HuH-7 (cell line): ENCODE measurements at places on chromosomes 1 and 21.

DNA sequence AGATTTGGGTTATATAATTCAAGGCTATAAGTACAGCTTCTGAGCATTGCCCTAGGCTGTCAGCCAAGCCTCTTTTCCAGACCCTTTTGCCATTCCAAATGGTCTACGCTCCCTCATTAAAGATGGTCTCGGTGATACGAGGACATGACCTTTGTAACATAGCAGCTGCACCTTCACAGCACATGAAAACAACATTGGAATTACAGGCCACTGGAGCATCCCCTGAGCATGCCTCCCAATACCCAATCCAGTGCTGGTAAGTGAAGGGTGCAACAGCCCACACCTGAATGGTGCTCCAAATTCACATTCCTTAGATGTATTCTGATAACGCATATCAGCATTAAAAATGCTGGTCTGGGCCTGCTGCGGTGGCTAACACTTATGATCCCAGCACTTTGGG, 20.1 kb upstream of the PTPRF start:
- DNase-seq = no peak

- DNase-seq = peak; percentile 43
Observed at GRCh38 chr1:188782220-188782841, 1695.3 kb downstream of the BRINP3 start.

DNA sequence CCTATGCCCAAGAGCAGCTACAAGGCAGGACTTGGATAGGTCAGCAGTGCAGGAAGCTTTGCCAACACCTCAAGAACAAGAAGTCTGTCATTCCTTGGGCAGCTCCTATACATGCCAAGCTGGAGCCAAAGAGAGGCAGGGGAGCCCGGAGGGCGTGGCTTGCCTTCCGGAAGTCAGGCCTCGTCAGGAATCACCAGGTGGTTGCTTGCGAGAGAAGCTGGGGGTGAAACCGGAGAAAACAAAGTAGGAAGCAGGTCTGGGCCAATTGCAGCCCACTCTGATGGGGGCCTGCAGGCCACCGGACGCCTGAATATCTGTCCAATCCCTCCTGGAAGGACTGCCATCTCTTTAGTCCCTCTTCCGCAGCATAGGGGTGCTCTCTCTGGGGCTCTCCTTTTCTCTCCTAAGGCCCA, 794 bp upstream of the FAM76A start:
- DNase-seq = no peak

DNA sequence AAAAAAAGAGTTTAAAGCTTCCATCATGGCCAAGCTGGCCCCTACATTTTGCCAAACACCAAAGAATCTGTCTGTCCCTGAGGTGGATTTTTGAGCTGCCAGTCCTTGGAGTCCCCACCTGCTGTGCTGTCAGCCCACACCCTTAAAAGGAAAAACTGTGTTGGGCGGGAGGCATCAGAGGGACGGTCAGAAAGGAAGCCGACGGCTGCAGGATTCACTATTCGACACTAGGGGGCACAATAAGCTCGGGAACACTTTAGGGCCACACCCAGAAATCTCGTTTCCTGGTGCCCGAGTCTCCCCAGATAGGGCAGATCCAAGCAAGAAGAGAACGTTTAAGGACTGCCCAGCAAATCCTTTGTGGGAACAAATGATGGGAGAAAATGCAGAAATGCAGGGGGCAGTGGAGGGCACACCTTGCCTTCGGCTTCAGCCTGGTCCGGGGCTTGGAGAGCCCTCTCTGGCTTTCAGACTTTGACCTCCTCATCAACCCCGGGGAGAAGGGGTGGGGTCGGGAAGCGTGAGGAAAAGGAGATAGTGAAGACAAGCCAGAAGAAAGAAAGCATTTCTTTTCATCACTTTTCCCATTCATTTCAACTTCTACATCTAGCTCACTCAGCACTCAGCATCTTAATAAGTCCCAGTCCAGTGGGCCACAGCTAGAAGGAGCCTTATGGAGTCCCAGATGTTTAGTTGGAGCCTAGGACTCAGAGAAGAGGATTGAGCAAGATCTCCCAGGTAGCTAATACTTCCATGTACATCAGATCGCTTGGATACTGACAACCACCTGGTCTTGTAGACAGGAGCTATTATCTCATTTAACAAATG, 5.0 kb upstream of the CTTNBP2NL start:
- DNase-seq = peak; percentile 80

DNA sequence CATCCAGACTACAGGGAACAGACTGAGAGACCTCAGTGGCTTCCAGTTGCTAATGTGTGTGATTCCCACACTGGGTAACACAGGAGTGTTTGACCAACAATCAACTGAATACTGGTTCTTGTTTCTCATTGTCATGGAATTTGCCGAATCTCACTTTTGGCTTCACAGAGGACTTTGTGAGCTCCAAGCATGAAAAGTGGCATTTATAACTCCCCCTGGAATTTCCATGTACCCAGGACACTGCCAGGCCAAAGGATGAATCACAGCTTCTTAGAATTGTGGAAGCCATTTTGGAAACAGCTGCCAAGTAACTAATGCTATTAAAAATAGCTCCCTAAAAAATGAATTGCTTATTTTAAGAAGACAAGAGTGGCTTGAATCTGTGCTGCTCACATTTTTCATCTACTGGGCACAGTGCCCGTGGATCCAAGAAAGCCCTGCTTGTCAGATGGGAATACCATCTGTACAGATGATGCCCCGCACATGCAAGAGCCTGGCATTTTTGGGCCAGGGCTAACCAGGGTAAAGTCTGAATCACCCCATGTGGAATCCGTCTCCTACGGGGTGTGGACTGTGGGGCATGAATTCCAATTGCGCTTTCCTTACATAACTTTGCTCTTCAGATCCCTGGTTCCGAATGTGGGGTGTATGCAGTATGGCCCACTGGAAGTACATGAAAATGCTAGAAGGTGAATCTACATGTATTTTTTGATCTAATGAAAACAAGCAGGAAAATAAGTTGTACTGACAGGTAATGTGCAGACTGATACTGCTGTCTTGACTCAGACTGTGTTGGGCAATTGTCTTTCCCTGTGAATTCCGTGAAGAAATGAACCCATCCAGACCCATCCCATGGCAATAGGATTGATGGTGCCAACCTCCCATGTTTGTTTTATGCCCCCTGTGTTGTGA, 487.3 kb downstream of the SIPA1L2 start:
- no peak for DNase-seq

GRCh38 chr1:216814576-216815259, 91.5 kb upstream of the ESRRG start:
- no peak for DNase-seq

GRCh38 chr1:59814901-59815825, at the start of gene HOOK1:
TSS of gene HOOK1 (plus strand) at chr1:59814949. CDS start at chr1:59815118, 169 bp downstream.
- peak; percentile 13 for DNase-seq

GRCh38 chr1:205279986-205280385, 41.6 kb downstream of the NUAK2 start:
- DNase-seq = no peak

DNA sequence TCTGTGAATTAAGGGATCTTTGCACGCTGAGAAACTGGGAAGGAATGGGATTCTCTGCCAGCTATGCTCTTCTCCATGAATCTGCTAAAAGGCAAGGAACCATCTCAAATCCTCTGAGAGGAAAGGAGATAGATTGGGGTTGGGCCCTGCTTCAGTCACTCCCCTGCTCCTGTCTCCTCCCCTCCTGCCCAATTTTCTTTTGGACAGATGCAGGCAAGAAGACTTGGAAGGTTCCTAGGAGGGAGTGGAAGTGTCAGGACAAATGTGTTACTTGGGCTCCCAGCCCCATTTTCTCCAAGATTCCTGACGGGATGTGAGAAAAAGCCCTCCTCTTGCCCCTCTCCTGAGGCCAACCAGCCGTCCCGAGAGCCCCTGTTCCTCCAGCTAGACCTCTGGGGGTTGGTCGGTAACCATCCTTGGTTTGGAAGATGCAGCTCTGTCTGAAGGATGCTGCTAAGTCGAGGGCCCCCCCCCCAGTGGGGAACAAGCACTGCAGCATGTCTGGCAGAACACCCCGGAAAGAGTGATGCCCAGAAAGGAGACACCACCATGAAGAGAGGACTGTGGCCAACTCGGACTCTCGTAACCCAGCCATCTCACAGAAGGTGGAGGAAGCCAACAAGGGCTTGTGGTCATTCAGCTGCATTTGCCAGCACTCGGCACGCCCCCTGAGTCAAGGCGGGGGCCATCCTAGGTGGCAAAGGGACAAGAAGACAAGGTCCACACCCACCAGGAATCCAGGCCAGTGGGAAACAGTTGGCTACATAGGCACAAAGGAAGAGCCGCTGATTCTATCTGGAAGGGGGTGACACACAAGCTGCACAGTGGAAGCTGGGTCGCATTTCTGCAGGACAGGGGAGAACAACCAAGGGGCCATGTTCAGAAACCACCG, 43.7 kb downstream of the CDK18 start:
- DNase-seq = no peak

- no peak for DNase-seq
Observed at GRCh38 chr1:83113652-83114051, 885.3 kb downstream of the TTLL7 start.

GRCh38 chr1:111903871-111904449, 85.5 kb downstream of the KCND3 start:
- no peak for DNase-seq

GRCh38 chr1:93686504-93687250, 5.0 kb upstream of the BCAR3 start:
- DNase-seq = no peak

DNA sequence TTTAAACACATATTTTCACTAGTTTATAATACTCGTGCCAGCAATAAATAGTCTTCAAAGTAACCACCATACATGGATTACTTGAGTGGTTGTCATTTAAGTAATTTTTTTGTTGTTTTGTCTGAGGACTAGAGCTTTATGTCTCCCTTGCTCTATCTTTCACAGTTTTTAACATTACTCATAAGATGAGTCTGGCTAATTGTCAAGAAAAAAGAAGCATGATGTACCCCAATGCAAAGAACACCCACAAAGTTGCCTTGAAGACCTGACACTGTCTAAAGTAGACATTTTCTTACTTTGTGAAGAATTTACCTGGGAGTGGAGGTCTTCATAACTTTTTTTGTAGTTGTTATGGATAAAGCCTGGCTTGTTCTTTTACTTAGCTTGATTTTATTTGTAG, 210.4 kb upstream of the BRINP3 start:
- no peak for DNase-seq

- DNase-seq = no peak
Observed at GRCh38 chr1:25774921-25775771, 24.8 kb upstream of the SELENON start.
